ENCODE measurements at places on chromosomes 11 and 22.

GRCh38 chr22:31160328-31160978, 471 bp downstream of the RNF185 start:
- DNase-seq, result no peak

DNA sequence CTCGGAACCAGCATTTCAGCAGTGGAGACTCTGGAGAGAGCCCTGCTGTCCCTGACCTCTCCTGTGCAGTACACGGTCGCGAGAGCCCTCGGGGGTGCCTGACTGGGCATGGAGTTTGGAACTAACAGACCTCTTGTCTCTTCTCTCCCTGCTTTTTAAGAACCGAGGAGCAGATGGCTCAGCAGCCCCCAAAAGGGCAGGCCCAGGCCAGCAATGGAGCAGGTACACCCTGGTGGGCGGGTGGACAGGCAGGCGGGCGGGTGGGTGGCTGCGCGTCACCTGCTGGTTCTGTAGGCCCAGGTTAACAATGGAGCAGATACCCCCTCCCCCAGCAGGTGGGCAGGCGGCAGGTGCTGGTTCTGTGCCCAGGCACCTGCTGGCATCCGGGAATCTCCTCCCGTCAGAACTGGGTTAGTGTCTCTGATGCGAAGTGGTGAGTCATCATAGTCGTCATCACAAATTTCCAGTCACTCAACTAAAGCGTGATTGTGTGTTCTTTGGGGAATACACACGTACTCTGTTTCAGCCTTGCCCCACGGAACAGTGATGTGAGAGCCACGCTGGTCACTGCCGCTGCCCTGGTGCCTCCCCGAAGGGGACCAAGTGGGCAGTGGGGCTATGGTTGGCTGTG, 41.1 kb downstream of the GRAMD4 start:
- no peak for DNase-seq

DNA sequence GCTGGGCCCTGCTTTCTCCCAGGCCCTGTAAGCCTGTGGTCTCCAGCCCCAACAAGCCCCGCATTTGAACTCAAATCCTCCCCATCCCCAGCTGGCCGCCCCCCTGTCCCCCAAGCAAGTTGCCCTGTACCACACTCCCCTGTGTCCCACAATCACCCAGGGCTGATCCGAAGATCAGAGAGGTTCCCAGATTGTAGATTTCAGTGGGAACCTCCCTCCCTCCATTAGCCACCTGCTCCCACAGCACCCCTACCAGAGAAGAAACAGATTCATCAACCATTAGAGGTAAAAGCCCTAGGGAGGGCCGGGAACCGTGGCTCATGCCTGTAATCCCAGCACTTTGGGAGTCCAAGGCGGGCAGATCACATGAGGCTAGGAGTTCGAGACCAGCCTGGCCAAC, 107.5 kb downstream of the FEZ1 start:
- DNase-seq, result no peak

GRCh38 chr11:108873310-108873709, 208.4 kb downstream of the DDX10 start:
- no peak for DNase-seq

- DNase-seq, result no peak
Measured at GRCh38 chr11:44943696-44944095, 7.0 kb downstream of the TP53I11 start.

- no peak for DNase-seq
Measured at GRCh38 chr22:40583053-40583741, 53.3 kb downstream of the MRTFA start.

DNA sequence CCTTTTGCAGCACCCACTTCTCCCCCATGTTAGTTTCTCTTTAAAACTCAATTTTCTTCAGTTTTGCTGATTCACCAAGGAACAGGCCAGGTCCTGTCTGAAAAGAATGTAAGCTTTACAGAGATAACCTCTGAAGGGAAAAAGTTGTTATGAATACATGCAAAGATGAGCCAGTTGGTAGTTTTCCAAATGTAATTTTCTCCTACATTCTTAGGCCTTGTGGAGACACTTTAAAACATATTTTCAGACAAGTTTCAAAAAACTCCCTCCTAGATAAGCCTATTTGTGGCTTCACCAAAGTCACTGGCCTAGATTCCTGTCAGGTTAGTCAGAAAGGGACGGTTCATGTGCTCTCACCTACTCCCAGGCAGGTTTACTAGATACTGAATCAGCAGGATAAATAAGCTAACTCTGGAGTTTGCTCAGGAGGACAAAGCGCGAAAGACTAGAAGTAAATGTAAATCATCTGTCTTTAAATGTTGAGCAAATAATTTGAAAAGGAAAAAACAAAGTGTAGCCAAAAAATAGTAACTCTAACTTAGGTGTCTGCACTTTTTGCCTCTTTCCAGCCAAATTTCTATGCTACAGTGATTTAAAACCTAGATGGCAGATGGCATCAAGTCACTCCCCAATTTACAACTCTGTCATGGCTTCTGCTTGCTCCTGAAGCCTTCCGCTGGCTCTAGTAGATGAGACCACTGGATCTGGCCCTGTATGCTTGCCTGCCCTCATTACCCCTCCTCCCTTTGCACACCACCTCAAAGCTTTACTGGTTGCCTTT, 4.9 kb upstream of the ATP6V1E1 start:
- peak; percentile 97 for DNase-seq

DNA sequence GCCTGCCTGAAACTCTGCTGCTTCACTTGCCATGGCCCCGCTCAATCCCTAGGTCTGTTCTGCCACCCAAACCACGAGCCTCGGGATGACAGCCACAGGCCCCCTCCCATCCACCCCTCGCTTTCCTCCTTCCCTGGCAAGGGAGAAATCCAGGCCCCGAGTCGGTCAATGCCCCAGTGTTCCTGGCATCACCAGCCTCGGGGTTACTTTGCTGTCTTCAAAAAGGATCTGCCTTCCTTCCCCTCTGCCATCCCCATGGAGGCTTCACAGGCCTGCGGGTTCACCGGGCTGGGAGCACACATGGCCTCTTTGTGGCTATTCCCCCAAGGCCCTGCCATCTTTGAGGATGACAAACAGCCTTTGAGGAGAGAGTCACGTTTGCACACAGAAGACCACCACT, 38.8 kb upstream of the ALX4 start:
- no peak for DNase-seq

GRCh38 chr11:69922596-69923111, 103.4 kb upstream of the FGF3 start:
- DNase-seq, result no peak

- no peak for DNase-seq
Measured at GRCh38 chr11:60788401-60789125, 3.4 kb downstream of the MS4A10 start.

- no peak for DNase-seq
Measured at GRCh38 chr11:77557553-77557952, 32.2 kb upstream of the AQP11 start.

DNA sequence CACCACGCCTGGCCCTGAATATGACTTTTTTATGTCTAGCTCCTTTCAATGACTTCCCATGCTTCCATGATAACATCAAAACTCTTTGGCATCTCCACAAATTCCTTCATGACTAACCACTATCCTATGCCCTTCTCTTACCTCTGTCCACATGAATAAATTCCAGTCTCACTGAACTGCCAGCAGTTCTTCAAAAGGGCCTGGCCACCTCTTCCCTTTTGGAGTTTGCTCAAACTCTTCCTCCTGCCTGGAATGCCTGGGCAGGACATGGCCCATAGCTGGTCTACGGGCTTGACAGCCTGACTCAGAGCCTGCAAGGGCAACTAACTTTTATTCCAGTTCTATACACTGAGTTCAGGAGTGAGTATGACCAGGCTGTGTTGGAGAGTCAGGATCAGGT, 41.8 kb upstream of the ZBTB16 start:
- DNase-seq, result no peak

- no peak for DNase-seq
Measured at GRCh38 chr22:21866833-21867527, 465 bp downstream of the MAPK1 start.

GRCh38 chr11:2389377-2390026, 11.0 kb upstream of the TSSC4 start:
- no peak for DNase-seq

DNA sequence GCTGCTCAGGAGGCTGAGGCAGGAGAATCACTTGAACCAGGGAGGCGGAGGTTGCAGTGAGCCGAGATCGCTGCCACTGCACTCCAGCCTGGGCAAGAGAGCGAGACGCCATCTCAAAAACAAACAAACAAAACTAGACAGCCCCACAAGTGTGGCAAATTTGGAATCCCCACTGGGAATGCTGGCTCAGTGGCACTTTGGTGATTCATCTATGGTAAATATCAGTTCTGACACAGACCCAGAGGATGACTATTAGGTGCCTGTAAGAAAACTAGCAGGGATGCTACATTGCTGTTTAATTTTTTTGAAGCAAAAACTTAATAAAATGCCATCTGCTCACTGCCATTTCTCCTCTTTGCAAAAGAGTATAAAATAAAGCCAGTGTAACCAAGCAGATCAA, 107.9 kb downstream of the NAT10 start:
- DNase-seq, result peak; percentile 16

- no peak for DNase-seq
Measured at GRCh38 chr22:47012589-47013370, 250.3 kb downstream of the TBC1D22A start.

DNA sequence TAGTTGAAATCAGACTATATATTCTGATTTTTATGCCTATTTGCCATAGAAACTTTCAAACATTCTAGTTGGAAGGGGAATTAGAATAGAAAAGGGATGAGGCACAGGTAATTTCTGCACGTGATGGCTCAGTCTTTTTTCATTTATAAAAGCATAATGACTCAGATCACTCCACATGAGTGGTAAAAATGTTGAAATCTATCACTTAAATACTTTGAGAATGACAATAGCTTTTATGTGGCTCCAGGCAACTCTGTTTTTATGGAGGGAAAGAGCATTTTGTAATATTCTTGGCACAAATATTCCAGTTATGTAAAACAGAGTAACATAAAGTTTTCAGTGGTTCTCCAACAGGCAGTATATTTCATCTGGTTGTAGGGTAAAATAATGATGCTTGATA, 5.9 kb upstream of the MMP3 start:
- no peak for DNase-seq

DNA sequence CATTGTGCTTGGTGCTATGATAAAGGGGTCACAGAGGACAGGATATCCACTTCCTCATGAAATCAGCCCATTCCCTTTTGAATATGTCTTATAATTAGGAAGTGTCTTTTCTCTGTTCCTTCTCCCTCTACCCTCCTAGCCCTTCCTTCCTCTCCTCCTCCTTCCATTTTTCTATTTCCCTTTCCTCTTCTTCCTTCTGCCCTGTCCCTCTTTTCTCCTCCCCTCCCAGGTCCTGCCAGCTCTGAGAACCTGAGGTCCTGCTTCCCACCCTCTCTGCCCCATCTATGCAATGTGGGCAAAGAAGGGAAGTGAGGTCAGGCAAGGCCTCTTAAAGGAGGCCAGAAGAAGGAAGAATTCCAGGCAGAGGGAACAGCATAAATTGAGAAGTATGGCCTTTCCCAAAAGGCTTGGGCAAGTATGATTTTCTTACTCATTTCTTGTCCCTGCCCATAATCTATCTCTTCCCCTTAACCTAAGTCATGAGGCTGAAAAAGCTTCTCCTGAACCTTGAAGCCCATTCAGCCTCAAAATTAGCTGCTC, 7.7 kb upstream of the UBASH3B start:
- DNase-seq, result no peak

- DNase-seq, result no peak
Measured at GRCh38 chr11:132982772-132983640, 549.3 kb downstream of the OPCML start.

DNA sequence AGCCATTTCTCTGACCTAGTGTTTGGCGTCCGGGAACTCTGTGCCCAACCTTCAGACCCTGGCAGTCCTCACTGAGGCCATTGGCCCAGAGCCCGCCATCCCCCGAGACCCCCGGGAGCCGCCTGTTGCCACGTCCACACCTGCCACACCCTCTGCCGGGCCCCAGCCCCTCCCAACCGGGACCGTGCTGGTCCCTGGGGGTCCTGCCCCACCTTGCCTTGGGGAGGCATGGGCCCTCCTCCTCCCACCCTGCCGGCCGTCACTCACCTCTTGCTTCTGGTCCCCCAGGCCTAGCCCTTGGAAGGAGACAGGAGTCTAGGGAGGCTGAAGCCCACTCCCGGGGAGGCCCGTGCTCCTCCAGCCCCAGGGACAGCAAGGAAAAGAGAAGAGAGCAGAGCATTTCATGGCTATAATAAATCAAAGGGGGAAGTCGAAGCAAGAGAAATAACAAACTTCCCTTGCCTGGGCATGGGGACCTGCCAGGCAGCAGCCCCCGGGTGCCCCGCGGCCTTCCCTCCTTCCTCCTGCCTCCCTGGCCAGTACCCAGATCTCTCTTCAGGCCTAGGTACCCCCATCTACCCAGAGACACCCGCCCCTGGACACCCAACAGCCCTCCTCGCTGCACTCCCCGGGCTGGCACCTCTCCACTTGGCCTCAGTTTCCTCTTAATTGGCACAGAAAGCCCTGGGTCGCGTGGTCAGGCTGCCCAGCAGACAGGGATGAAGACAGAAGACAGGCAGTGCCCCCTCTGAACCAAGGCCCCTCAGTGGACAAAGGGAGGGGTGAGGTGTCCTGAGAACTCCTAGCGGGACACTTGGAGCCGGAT, 13.0 kb upstream of the SLC39A13 start:
- DNase-seq, result no peak

DNA sequence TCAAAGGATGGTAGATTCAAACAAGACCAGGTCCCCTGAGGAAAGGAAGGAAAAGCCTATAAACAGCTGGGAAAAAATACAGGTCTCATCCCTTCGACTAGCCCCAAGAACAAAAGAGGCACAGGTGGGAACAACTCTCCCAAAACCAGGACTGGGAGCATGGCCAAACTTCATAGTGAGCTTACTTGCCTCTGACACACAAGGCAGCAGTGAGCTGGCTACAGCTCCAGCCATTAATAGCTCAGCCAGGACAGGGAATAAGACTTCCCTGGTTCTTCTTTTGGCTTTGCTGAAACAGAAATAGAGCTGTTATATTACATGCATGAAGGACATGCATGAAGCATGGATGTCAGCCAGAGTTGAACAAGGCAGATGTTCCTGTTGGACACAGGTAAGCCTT, at the start of gene OR10A2:
OR10A2 (plus strand) TSS at position 97 of the 400 bp plus-strand sequence. CDS start 6,698 bp downstream, outside the sequence.
- DNase-seq, result no peak

DNA sequence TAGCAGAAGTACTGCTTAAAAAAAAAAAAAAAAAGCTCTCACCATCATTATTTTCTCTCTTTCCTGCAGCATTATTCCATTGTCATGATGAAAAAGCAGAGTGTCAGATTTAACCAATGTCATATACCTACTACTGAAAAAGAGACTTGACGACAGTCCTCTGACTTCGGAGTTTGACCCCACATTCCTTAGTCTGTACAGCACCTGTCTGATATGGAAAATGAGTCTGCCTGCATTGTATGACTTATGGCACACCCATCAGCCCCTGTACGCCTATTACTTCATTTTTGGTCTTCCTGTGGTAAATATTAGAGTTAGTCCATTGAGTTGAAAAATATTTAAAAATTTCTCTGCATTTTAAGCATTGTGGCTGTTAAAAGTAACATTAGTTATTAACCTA, 54.5 kb upstream of the NOX4 start:
- DNase-seq, result no peak

All from kidney glomerular epithelial cell (primary cell).